ENCODE measurements at places on chromosomes 2 and 18. TPM values are rescaled to one million over a fixed set of nuclear protein-coding genes. Genes with fewer than 3 reads are reported as not detected.
A peak's percentile ranks its signal among the peaks of the same experiment; 100 is the strongest.

The LANCL1 gene
- 37.2 TPM for total RNA-seq

DNA sequence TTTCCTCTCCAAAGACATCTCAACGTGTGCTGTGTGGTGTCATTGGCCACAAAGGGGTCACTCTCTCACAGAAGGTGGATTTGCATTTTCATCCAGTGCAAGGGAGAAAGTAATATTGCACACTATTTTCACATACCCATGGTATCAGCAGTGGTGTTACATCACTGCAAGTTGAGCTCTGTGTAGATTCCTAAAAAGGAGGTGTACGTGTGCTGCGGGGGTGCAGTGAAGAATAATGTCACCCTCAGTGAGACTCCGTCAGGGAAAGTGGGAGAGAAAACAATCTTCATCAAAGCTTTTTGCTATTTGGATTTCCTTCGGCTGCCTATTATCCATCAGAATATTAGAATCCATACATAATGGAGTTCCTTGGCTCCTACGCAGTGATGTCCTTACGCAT, 733.8 kb upstream of the FANCL start:
- no peak overlapping the region for H3K27ac ChIP-seq
- DNase-seq = no peak
- peaks cover 19% of the 10 kb centered on the region for H3K4me1 ChIP-seq
- peaks cover 2% of the 10 kb centered on the region for H3K27me3 ChIP-seq
- H3K36me3 ChIP-seq = no peaks in the 10 kb centered on the region
- no peak overlapping the region for H3K4me3 ChIP-seq

DNA sequence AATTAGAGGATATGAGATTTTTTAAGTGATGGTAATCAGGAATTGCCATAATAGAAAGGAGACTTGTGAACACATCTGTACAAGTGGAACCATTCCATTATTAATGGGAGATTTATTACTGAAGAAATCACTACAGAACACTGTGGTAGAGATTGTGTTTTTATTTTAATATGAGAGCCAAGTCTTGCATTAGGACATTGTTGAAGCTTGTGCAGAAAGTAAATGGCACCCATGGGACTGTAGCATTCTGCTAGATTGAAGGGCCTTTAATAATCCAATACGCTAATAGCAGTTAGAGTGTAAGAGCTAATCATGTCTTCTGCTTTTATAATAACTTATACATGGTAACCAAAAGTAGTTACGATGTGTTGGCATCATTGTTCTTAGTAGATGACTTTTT, 83.6 kb downstream of the VRK2 start:
- no peak for DNase-seq
- H3K27me3 ChIP-seq = no peaks in the 10 kb centered on the region
- H3K4me3 ChIP-seq = no peak overlapping the region
- H3K4me1 ChIP-seq = peaks cover 7% of the 10 kb centered on the region

DNA sequence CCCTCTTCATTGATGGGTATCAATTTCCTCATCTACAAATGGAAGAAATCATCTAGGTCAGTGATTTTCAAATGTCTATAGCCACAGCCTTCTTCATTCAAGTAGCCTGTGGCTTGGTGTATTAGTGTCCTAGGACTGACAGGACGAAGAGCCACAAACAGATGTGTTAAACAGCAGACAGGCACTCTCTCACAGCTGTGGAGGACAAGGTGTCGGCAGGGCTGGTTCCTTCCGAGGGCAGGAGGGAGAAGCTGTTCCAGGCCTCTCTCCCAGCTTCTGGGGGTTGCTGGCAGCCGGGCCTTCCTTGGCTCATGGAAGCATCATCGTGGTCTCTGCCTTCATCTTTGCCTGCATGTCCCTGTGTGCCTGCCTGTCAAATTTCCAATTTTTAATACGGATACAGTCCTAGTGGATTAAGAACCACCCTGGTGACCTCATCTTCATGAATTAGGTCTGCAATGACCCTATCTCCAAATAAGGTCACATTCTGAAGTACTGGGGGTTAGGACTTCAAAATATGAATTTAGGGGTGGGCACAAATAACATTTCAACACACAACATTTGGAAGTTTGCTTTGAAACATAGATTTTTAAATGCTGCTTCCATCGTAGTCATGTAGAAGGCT, 86.5 kb downstream of the PTGR3 start:
- H3K27me3 ChIP-seq = no peaks in the 10 kb centered on the region
- no peak for DNase-seq
- H3K36me3 ChIP-seq = no peaks in the 10 kb centered on the region
- no peak overlapping the region for H3K27ac ChIP-seq
- no peaks in the 10 kb centered on the region for H3K4me1 ChIP-seq

The ST6GAL2 gene
- 9.7 TPM for total RNA-seq

The TUBA3E gene
- not detected for total RNA-seq

The NEDD4L gene
- total RNA-seq = 41.4 TPM

DNA sequence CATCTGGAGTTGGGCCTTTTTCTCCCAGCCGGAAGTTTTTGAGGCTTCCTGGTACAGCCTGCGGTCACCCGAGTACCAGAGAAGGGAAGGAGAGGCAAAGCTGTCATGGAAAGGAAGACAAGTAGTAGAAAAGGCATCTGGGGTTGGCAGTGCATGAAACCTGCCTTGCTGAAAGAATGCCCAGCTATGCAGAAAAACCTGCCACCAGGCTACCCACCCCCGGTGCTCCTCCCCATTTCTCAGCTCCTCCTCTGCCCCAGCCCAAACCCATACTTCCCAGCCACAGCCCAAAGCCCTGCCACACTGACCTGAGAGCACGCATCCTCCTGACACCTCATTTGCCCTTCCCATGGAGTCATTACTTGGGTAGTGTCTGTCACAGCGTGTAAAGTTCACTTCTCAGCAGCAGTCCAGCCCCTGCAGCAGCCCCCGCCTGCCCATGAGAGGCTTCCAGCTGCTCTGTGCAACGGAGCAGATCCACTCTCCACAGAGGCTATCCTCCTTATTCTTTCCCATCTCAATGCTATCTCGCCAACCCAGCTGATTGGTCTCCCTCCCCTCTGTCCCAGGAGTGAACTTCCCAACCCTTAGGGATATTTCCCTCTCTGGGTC, 40.4 kb upstream of the MAL start:
- no peak overlapping the region for H3K4me3 ChIP-seq
- H3K36me3 ChIP-seq = no peaks in the 10 kb centered on the region
- peaks cover 34% of the 10 kb centered on the region for H3K27me3 ChIP-seq
- H3K4me1 ChIP-seq = peaks cover 8% of the 10 kb centered on the region

- H3K36me3 ChIP-seq = no peaks in the 10 kb centered on the region
- no peak overlapping the region for H3K4me3 ChIP-seq
- no peak for DNase-seq
- no peaks in the 10 kb centered on the region for H3K27me3 ChIP-seq
- no peaks in the 10 kb centered on the region for H3K4me1 ChIP-seq
Measured at GRCh38 chr2:55431982-55432627, 12.4 kb upstream of the CCDC88A start.

- H3K4me3 ChIP-seq = no peak overlapping the region
- H3K4me1 ChIP-seq = no peaks in the 10 kb centered on the region
- peaks cover under 1% of the 10 kb centered on the region for H3K36me3 ChIP-seq
- no peak overlapping the region for H3K27ac ChIP-seq
- no peak for DNase-seq
- H3K27me3 ChIP-seq = no peaks in the 10 kb centered on the region
Measured at GRCh38 chr18:51006948-51007789, 22.8 kb upstream of the SMAD4 start.

DNA sequence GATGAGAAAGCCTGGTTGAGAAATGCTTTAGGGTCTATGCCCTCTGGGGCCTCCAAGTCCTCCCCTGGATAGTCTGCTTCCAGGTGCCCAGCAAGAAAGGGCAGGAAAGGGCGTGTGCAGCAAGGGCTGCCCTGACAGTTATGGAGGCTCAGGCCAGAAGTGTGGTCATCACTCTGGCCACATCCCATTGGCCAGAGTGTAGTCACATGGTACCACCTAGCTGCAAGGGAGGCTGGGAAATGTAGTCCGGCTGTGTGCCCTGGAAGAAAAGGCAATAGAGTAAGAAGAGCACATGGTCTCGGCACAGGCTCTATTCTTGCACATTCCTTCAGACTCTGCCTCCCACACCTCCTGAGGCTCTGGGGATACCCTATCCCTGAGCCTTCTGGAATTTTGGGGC, 35.7 kb downstream of the ODC1 start:
- peak; percentile 21 for DNase-seq
- no peaks in the 10 kb centered on the region for H3K27me3 ChIP-seq
- H3K27ac ChIP-seq = no peak overlapping the region
- no peaks in the 10 kb centered on the region for H3K36me3 ChIP-seq

The MAPRE2 gene
- 38.1 TPM for total RNA-seq

- DNase-seq = no peak
- no peaks in the 10 kb centered on the region for H3K27me3 ChIP-seq
- peaks cover 10% of the 10 kb centered on the region for H3K4me1 ChIP-seq
Measured at GRCh38 chr2:120262761-120263428, 10.2 kb downstream of the RALB start.

- no peak for DNase-seq
- H3K4me1 ChIP-seq = no peaks in the 10 kb centered on the region
- peaks cover 7% of the 10 kb centered on the region for H3K36me3 ChIP-seq
- H3K4me3 ChIP-seq = no peak overlapping the region
- no peaks in the 10 kb centered on the region for H3K27me3 ChIP-seq
Measured at GRCh38 chr2:110881908-110882307, 149.5 kb downstream of the ACOXL start.

- no peak overlapping the region for H3K4me3 ChIP-seq
- H3K36me3 ChIP-seq = no peaks in the 10 kb centered on the region
- no peaks in the 10 kb centered on the region for H3K4me1 ChIP-seq
- DNase-seq = no peak
- no peaks in the 10 kb centered on the region for H3K27me3 ChIP-seq
Measured at GRCh38 chr2:113770929-113771328, 14.5 kb upstream of the SLC35F5 start.

The LINC00305 gene
- not detected for total RNA-seq

DNA sequence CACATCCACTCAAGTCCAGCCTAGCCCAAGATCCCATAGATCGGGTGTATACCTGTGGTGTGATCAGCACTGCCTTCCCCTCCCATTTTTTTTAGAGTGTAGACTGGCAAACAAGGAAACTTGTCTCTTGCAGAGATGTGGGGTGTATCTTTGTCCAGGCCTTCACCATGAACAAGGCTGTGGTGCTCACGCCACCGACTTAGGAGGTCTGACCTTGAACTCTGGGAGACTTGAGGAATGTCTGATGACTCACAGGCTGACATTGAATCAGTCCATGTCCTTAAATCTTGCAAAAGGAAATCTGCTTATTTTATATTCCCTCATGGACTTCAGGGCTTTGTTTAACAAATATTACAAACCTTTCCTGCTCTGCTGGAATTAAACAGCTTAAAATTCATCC, 4.5 kb upstream of the CTIF start:
- DNase-seq = no peak
- H3K36me3 ChIP-seq = no peaks in the 10 kb centered on the region
- no peak overlapping the region for H3K27ac ChIP-seq
- no peaks in the 10 kb centered on the region for H3K27me3 ChIP-seq
- H3K4me1 ChIP-seq = peaks cover 9% of the 10 kb centered on the region

GRCh38 chr2:211729433-211729832, 809.2 kb downstream of the ERBB4 start:
- no peaks in the 10 kb centered on the region for H3K27me3 ChIP-seq
- DNase-seq = no peak
- peaks cover 10% of the 10 kb centered on the region for H3K4me1 ChIP-seq
- no peak overlapping the region for H3K27ac ChIP-seq

DNA sequence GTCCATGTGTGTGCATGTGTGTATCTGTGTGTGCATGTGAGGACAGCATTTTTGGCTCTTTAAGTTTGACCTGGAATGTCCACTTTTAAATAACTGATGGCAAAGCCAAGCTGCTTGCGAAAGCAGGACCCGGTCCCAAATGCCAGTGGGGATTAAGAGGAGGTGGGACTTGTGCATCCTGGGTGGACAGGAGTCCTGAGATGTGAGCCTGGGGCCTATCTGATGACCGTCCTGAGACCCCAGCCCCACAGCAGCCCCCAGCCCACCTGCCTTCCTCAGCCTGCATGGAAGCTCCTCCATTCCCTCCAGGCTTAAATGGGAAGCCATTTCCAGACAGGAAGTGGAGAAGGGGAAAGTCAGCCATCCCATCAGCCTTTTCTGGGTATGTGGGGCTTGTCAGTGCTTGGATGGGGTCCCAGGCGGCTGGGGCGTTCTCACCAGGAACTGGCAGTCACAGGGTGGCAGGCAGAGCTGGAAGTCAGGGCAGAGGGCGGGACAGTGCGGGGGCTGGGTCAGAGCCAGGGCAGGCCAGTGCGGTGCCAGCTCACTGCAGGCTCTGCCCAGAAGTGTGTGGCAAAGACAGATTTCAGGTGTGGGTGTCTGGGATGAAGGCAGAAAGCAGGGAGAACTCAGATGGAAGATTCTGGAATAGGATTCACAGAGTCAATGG, 117.8 kb downstream of the ACKR3 start:
- no peaks in the 10 kb centered on the region for H3K36me3 ChIP-seq
- H3K27me3 ChIP-seq = no peaks in the 10 kb centered on the region

The CYTIP gene
- 0.35 TPM for total RNA-seq

The SCYGR4 gene
- not detected for total RNA-seq

DNA sequence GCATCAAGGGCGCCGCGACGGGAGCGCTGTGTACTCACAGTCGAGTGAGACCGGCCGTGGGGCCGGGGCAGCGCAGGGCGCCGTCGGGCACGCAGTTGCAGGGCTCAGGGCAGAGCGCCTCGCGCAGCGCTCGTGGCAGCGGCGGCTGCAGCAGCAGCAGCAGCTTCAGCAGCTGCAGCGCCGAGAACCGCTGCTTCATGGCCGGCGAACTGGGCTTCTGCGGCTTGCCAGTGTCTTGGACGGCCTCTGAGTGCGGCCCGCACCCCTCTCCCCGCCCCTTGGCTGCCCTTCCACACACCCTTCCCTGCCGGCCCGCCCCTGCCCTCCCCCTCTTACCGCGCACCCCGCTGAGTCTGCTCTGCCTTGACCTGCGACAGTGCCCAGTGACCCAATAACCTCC, at the start of gene LHCGR:
LHCGR (minus strand) TSS at position 252 of the 400 bp plus-strand sequence; CDS start at position 199, 53 bp downstream.
- H3K27me3 ChIP-seq = peaks cover 27% of the 10 kb centered on the region
- H3K27ac ChIP-seq = no peak within 1 kb of the TSS
- H3K4me3 ChIP-seq = peak within 1 kb of the TSS; percentile 79
- no peaks in the 10 kb centered on the region for H3K36me3 ChIP-seq
- DNase-seq = peak; percentile 14
- peaks cover 21% of the 10 kb centered on the region for H3K4me1 ChIP-seq

DNA sequence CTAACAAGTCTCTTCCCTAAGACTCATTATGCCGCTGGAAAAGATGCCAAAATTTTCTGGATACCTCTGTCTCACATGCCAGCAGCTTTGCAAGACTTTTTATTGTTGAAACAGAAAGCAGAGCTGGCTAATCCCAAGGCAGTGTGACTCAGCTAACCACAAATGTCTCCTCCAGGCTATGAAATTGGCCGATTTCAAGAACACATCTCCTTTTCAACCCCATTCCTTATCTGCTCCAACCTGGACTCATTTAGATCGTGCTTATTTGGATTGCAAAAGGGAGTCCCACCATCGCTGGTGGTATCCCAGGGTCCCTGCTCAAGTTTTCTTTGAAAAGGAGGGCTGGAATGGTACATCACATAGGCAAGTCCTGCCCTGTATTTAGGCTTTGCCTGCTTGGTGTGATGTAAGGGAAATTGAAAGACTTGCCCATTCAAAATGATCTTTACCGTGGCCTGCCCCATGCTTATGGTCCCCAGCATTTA, 26.3 kb downstream of the DHRS9 start:
- no peaks in the 10 kb centered on the region for H3K36me3 ChIP-seq
- DNase-seq = no peak
- no peaks in the 10 kb centered on the region for H3K27me3 ChIP-seq
- no peaks in the 10 kb centered on the region for H3K4me1 ChIP-seq

The ASB18 gene
- total RNA-seq = not detected

Data from neural crest cell (in vitro differentiated cells).